ENCODE measurements at places on chromosomes 12 and 14.

- no peak for DNase-seq
Measured at GRCh38 chr14:29311983-29312382, 545.4 kb downstream of the FOXG1 start.

DNA sequence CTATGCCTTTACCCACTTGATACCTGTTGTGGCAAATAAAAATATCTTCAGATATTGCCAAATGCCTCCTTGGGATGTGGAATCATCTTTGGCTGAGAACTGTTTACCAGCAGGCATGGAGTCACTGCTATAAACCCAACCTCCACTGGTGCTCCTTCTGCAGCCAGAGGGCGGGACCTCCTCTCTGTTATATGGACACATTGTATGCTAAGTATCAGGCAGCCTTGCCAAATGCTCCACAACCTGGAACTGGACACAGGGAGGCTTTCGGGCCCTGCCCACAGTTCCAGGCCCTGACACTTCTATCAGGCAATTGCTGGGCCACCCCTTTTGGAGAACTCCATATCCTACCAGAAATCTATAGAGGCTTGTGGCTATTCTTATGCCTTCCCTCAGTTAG, 201.0 kb downstream of the TMX1 start:
- no peak for DNase-seq

GRCh38 chr14:64623554-64624165, 73.9 kb downstream of the PPP1R36 start:
- DNase-seq: no peak

DNA sequence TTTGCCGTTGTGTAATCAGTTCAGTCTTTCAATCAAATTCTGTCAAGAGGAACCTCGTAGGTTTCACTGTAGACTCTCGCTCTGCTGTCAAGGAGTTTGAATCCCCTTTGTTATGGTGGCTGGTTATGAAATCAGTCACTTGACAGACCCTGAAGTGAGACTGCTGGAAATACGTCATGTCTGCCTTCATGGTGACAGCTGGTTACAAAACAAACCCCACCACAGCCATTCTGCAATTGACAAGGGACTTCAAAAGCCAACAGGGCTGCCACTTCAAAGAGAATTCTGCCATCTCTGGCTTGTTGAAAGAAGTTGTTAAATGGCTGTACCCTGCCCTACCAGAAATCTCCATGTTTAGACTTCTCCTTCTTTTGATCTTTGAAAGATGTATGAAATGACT, 286.9 kb downstream of the ERC1 start:
- DNase-seq: no peak

DNA sequence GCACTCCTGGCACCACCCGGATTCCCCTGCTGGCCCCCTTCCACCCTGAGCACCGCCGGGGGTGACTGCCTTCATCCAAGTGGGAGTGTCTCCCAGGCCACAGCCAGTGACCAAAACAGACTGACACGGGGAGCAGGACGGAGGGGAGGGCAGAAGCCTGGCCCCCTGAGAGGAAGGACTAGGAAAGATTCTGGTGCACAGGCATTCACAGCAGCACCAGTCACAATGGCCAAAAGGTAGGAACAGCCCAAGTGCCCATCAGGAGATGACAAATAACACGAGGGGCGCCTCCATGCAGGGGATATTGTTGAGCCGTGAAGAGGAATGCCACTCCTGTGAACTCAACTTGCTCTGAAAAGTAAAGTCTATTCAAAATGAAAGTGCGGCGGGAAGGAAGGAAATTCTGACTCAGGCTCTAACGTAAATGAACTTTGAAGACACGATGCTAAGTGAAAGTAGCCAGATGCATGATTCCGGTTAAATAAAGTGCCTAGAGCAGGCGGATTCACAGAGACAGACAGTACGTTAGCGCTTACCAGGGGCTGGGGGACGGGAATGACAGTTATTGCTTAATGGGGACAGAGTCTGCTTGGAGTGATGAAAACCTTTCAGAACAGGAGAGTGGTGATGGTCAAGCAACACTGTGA, 146.1 kb upstream of the NCOR2 start:
- DNase-seq: no peak

GRCh38 chr12:89951694-89952060, 243.0 kb upstream of the ATP2B1 start:
- DNase-seq: no peak

DNA sequence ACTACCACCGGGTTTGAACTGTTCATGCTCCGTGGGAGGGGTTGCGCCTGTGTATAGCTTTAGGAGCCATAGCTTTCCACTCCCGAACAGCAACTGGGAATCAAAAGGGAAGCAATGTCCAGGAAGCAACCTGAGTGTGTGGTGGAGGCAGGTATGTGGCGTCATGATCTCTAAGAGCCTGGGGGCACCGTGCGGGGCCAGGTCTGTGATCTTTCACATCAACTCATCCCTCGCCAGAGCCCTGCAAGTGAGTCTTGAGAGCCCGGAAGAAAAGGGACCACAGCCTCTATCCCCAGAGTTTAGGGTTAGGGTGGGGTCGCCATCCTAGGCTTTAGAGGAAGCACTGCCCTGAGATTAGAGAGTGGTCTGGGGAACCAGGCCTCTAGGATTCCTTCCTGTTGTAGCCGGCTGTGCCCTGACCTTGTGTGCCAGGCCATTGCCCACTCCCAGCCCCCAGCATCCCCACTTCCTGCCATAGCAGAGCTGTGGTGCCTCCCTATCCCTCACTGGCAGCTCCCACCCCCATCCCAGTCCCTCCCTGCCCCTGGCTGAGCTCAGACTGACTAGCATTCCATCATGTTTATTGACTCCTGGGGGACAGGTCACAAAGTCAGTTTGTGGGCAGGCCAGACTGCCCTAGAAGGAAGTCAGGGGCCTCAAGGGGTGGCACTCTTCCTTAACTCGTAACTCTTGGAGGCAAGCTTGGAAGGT, 745 bp upstream of the ADCY4 start:
- no peak for DNase-seq

- DNase-seq: no peak
Measured at GRCh38 chr12:103673487-103673886, 86.4 kb downstream of the STAB2 start.

DNA sequence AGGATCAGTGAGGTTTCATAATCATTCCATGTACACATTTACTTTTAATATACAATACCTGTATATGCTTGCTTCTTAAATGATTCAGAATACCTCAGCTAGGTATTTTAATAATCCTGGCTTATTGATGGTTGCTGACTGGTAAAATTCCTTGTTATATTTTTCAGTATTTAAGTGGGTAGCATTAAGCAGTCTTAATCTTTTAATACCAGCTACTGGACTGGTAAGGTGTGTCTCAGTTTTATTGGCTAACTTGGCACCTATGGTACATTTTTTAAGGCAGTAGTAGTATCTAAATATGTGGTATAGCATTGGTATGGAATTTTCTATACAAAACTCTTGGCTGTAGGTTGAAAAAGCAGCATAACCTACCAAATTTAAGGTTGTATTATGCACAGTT, 96.6 kb downstream of the RAD52 start:
- DNase-seq: no peak

GRCh38 chr14:102872020-102872419, 50.4 kb upstream of the AMN start:
- no peak for DNase-seq

Measured in NCI-H446 (cell line).